GM12865 (cell line): ENCODE measurements at places on chromosomes 6 and 20.
A peak's percentile ranks its signal among the peaks of the same experiment; 100 is the strongest.

DNA sequence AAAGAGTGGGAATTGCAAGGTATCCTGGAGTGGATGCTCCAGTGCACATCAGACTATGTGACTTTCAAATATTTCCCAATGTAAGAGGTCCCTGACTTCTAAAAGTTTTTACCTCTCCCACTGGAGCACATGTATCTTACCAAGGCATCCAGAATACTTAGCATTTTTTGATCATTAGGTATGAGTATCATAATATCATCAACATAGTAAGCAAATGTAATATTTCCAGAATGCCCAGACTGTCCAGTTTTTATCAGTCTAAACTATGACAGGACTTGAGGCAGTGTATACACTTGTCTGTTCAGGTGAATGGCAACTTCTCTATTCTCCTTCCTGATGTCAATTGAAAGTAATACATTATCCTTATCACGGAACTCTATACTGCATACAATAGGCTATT, 924.6 kb upstream of the GJE1 start:
- DNase-seq = no peak

GRCh38 chr20:58614366-58614765, 36.7 kb upstream of the STX16 start:
- no peak for DNase-seq

GRCh38 chr6:93523365-93523764, 104.0 kb upstream of the EPHA7 start:
- DNase-seq = no peak

- no peak for DNase-seq
These were observed 111.6 kb downstream of the SYCP2 start for GRCh38 chr20:59821788-59822187.

DNA sequence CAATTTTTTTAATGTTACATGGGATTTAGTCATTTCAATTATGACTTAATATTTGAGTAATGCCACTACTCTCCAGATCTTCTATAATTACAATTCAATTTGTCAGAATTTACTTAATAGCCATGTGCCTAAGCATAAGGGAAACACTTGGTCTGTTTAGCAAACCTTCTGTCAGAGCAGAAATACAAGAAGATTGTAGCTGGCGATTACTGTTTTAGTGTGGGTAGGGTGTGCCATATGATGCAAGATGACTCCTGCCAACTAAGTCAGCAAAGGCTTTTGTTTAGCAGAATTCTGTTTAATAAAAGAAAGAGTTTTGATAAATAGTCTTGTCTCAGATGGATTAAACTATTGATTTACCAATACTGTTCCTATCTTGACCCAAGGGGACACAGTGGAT, 455.4 kb downstream of the RNF144B start:
- DNase-seq = no peak

GRCh38 chr20:43744151-43744611, 17.4 kb upstream of the GTSF1L start:
- DNase-seq = no peak

- no peak for DNase-seq
These were observed 15.0 kb upstream of the DAAM2 start for GRCh38 chr6:39777218-39777617.

- no peak for DNase-seq
These were observed 4.9 kb upstream of the CDSN start for GRCh38 chr6:31125162-31125561.

DNA sequence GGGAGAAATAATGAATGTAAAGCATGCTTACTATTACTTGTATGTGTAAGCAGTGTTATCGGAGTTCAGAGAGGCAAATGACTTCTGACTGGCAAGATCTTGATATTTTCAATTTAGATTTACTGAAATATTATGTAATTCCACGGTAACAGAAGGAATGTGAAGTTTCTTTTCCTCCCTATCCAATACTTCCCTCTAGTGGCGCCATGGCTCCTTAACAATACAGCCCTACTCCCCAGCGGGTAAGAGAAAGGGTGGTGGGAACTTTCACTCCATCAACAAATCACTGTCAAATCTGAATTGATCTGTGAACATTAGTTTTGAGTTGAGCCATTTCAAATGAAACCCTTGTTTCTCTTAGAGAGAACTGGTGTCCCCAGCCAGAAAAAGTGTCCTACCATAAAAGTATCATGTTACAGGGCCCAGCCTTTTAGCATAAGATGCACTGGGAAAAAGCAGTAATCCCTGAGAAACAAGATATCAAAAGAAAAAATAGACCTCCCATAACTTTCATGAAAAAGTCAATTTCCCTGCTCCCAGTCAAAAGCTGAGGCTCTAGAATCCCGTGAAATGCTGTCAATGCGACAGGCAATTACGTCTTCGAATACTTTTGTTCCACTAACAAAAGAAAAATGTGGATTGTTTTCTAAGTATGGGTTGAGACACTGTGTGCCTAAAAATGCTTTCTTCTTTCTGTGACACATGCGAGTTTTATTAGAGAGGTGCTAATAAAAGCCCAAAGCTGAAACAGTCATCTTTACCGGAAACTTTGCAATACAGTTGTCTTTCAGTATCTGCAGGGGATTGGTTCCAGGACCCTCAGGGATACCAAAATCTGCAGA, 12.9 kb downstream of the COX7A2 start:
- no peak for DNase-seq

DNA sequence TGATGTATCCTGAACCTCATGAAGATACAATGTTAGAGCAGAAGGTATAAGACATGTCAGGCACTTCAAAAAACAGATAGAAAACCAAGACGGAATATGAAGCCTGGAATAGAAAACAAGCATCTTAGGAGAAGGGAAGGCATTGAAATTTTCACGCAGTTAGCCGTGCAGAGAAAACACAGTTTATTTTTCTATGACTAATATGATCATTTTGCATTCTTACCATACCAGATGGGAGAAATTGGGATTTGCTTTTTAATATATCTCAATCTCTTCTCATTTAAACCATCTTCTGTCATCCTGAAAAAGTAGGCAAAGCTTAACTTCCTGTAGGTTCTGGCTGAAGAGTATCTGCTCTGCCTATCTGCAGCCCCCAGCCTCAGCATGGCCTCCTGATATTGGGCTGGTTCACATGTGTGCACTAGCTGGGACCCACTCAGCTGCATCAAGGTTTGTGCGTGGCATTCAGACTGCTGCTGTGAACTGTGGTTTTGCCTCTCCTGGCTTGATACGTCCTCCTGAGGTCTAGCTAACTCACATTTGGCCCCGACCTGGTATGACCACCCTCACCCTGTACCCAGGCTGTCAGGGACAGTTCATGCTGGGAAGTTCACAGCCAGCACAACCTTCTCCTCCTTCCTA, 392.5 kb upstream of the SASH1 start:
- no peak for DNase-seq

DNA sequence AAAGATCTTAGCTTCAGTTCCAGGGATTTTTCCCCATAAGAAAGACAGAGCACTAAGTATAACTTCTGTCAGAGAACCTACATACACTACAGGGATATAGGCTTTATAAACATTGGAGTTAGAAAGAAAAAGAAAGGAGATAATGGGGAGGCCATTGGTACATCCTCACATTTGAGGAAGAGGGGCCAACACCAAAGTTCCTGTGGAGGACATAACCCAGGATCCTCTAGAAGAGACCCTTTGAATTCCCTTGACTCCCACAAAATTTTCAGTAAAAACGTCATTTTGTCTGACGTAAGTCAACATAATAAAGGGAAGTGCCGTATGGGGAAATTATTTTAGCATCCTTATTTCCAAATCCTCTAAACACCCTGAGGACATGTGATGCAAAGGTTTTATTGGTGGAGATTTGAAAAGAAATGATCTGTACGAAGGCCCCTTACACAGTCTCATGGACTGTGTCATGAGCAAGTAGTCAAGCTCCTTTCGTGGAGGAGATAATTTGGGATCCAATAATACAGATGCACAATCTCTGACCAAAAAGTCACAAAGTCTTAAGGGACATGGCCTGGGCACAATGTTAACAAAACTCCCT, 33.2 kb downstream of the HLA-DRA start:
- no peak for DNase-seq

DNA sequence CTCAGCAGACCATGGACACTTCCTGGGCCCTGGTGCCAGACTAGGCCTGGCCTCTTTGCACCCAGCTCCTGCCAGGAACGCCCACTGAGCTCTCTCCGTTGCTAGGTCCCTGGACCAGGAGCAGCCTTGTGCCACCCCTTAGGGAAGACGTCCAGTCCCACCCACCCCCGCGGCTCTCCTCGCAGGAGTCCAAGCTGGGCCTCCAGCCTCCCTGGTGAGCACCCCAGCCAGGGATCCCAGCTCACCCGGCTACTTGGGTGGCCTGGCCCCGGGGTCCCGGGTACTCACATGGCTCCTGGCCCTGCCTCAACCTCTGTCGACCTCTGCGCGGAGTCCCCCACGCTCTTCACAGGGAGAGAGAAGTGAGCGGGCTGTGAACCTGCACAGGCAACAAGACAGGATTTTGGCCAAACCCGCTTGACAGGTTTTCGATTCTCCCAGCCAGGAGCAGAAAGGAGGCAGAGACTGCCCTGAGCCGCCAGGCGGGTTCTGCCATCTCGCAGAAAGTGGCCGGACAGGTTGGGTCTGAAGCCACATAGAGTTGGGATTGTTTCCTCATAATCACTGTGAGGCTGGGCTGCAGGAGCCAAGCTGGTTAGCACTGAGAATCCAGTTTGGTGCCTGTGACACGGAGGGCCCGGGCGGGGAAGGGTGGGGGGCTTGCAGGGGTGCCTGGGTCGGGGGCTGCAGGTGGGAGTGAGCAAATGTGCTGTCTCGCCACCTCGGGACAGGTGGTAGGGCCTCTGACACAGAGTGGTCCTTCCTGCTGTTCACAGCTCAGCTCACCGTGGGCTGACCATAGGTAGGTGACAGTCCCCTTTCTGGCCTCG, at the start of gene RBBP8NL:
Gene RBBP8NL, minus strand, starts transcription at position 368 of the 830 bp plus-strand sequence. CDS start 7,892 bp downstream, outside the sequence.
- no peak for DNase-seq

GRCh38 chr6:75791881-75792280, 42.8 kb downstream of the MYO6 start:
- DNase-seq = no peak

GRCh38 chr6:168299541-168300511, 19.8 kb downstream of the DACT2 start:
- DNase-seq = no peak

- no peak for DNase-seq
These were observed 24.1 kb downstream of the MOCS1 start for GRCh38 chr6:39910164-39910563.

GRCh38 chr6:78199044-78199443, 546.2 kb downstream of the MEI4 start:
- no peak for DNase-seq

- DNase-seq = no peak
These were observed 177.8 kb downstream of the CDKAL1 start for GRCh38 chr6:20712011-20712410.

GRCh38 chr6:162178666-162179065, 548.9 kb downstream of the PRKN start:
- DNase-seq = no peak

GRCh38 chr6:38269461-38270172, 370.1 kb downstream of the BTBD9 start:
- no peak for DNase-seq

- DNase-seq = no peak
These were observed 79.7 kb upstream of the SYNDIG1 start for GRCh38 chr20:24389686-24390085.

DNA sequence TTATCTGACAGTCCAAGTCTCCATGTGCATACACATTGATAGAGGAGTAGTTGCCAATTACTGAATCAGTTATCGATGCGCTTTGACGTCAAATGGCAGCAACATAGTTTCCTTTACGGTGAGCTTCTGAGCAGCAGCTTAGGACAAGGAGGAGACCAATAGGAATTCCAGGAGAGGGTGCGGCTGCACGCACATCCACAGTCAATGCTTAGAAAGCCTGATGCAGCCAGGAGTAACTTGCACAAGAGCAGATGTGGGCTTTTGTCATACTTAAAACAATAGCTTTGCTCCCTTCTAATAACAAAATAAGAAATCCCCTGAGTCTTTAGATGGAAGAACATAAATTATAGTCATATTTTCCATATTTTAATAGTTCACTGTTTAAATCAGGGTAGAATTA, 442.1 kb downstream of the BCKDHB start:
- DNase-seq = no peak

DNA sequence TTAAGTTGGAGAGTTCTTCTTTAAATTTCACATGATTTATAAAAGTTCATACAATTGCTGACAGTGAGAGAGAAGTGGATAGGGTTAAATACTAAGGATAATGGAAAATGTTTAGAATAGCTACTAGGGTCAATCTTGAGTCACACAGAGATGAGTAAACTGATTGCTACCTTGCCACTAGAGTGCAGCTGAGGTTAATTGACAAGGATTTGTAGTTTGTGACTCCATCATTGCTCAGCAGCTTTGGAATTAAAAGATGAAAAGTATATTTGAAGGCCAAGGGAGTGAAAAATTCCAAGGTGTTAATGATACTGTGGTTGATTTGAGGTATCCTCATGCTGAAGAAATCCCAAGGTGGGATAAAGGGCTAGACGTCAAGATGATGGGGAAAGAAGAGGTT, 524.0 kb downstream of the UTRN start:
- DNase-seq = no peak

DNA sequence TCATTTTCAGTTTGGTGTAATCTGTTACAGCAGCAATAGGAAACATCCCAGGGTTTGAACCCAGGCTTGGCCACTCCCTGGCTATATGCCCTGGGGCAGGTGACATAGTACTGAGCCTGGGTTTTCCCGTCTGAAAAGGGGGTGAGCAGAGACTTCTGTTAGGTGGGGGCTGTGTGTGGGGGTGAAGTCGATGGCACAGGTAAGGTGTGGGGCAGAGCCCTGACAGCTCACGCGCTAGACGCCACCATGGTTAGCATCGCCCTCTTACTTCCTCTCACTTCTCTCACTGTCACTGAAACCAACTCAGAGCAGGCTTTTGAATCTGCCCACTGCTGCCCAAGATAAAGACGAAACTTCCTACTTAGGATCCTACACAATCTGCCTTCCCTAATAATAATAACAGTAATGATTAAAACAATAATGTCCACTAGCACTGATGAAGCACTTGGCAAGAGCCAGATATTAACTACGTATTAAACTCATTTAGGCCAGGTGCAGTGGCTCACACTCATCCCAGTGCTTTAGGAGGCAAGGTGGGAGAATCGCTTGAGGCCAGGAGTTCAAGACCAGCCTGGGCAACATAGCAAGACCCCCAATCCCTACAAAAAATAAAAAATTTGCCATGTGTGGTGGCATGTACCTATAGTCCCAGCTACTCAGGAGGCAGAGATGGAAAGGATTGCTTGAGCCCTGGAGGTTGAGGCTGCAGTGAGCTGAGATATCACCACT, 117.9 kb upstream of the PTPN1 start:
- peak; percentile 33 for DNase-seq

- no peak for DNase-seq
These were observed 252.1 kb downstream of the COL12A1 start for GRCh38 chr6:74953708-74954107.

- DNase-seq = no peak
These were observed 236.4 kb downstream of the FOXA2 start for GRCh38 chr20:22348010-22348409.

- DNase-seq = no peak
These were observed 32.2 kb upstream of the MICB start for GRCh38 chr6:31465718-31466117.

GRCh38 chr6:138485005-138485545, 14.2 kb downstream of the NHSL1 start:
- no peak for DNase-seq

- DNase-seq = no peak
These were observed 192.4 kb downstream of the SLC24A3 start for GRCh38 chr20:19404826-19405225.

- DNase-seq = no peak
These were observed 28.7 kb downstream of the IGF2R start for GRCh38 chr6:159997498-159998101.
